ENCODE measurements at places on chromosomes 4 and X.

DNA sequence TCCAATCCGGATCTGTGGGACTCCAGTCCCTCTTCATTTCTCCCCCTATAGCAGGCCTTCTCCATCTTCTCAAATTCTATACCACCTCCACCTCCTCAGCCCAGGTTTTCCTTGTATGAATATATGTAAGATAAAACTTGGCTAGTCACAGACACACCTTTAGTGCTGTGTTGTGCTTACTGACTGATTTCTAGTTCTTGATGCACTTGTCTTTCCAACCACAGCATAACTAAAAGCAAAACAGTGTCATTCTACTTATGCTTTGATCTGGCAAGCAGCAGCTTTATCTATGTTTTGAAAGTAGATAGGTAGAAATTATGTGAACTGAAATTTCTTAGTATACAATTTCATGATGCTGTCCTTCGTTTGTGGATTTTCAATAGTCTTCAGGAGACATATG, 47.5 kb downstream of the CCNI start:
- DNase-seq, result no peak

DNA sequence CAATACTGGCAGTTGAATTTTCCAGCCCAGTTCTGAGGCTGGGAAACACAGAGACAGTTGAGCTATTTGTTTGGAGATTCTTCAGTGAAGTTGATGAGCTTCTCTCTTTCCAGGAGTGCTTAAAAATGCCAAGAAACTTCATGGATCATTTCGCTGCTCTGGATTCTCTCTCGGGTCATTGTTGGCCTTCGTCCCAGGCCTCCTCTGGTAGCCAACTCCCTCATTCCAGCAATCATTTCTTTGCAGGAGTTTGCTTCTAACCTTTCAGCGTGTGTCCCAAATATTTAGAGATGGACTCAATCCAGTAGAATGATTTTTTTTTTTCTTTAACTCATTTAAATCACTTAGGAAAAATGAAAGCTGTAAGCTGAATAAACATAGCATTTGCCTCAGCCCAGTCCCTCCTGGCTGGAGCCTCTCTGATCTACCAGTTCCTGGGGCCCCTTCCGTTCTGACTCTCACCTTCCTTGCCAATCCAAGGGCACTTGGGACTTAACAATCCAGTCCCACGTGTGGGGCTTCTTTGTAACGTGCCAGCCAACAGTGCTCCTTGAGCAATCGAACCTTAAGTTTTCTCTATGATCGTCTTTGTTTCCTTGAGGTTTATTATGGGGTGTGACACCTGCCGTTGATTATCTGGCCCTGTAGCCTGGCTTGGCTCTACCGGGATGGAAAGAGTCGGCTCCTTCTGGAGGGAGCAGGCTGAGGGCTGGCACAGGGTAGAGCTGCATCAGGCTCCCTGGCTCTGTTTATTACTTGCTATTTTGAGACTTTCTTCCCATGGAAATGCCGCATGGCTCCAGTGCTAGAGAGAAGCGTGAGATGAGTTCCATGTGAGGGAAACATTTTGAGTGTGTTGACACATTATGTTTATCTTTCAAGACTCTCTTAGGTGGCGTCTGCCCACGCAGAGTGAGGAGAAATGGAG, 80.4 kb upstream of the GPC4 start:
- DNase-seq, result no peak

GRCh38 chr4:30258949-30259348, 461.2 kb upstream of the PCDH7 start:
- no peak for DNase-seq

DNA sequence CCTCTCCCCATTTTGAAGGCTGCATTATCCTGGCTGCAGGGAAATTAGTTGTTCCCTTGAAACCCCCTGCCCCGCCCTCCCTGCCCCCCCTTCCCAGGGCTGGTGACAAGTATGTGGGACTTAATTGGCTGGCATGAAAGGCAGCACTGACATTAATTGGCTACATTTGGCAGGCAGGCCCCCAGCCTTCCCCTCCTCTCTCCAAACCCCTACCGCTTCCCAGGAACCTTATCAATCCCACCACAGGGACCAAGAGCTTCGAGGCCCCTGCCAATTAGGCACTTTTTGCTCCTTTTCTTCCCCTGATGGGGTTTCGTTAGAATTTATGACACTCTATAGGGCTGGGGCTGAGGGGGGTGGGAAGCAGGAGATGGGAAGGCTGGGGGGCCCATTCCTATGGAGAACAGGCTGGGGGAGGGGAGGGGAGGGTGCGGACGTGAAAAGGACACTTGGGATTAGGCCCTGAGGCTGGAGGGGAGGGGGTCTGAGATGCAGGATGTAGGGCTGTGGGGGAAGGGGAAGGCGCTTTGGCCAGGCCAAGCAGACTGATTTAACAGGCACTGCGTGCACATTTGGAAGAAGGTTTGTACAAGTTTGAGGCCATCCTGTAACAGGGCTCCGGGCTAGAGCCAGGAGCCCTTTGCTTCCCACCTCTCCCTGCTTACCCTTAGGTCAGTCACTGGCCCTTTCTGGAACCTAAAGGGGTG, 52.2 kb downstream of the EFNB1 start:
- no peak for DNase-seq

- no peak for DNase-seq
Measured at GRCh38 chr4:752196-752861, 46.7 kb downstream of the PCGF3 start.

DNA sequence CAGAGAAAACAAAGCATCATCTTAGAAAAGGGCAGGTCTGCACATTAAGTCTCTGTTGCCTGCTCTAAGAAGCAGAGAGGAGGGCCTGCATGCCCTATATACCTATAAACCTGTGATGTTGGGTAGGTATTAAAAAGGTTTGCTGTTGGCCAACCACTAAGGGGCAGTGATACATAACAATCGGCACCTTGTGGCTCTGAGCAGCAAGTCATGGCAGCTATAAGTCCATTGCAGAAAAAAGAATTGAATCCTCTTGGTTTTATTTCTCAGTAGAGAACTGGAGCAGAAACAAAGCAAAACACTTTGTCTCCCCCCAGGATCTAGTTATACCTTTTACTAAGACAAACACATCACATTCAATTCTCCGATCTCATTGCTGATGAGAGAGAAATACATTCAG, 1364.4 kb downstream of the STIM2 start:
- DNase-seq, result no peak

- DNase-seq, result no peak
Measured at GRCh38 chrX:130084631-130085237, 25.6 kb downstream of the ELF4 start.

DNA sequence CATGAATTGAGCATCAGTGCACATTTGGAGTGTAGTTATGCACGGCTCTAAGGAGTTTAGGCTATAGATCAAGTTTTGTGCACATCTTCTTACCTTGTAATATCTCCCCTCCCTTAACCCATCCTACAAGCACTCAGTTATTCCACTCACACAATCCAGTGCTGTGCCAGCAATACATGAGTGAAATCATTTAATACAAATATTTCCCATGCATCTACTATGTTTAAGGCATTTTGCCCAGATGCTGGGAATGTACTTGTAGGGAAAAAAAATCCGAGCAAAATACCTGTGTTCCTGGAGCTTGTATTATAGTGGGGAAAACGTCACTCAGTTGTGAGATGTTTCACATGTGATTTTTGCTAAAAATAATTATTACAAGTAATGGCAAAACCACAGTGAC, 191.6 kb upstream of the LDB2 start:
- DNase-seq, result no peak

DNA sequence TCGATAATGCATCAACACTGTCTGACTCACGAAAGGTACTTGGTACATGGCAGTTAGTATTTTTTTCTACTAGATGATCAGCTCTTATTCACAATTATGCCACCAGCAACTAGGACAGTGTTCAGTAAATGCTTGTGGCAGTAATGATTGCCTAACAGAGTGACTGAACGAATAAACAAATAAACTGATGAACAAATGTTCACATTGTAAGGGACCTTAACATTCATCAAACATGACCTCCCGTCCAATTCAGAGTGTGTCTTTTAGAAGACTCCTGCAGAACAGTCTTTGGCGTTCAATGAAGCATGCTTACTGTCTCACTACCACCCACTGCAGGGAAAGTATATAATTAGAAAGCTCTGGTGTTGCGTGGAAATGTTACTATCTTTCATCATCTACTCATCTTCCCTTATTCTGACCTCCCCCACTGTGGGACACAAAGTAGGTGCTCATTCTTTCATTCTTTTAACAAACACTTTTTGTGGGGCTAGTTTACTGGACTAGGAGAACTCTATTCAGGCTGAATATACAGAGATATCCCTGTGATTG, 319.3 kb downstream of the RAB28 start:
- DNase-seq, result no peak

GRCh38 chrX:9873952-9874351, 87.7 kb downstream of the SHROOM2 start:
- no peak for DNase-seq

- no peak for DNase-seq
Measured at GRCh38 chr4:120348521-120348920, 281.9 kb upstream of the MAD2L1 start.

DNA sequence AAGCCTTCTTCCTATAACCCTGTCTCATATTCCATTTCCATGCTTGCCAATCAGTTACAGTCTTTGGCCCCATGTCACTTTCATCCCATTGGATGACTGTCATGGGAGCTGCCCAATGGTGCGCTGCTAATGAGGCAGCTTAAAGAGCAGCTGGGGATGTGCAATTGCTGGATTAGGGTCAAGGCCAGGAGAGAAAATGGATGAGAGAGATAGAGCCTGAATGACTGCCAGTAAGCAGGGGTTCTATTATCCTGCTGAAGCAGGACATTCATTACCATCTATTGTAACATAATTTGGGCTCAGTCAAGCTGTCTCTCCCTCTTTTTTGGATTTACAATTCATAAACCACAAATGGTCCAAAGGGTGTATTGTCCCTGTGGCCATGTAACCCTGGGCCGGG, 909.0 kb downstream of the CENPC start:
- DNase-seq, result no peak
